ENCODE measurements at places on chromosomes 6 and 20.

DNA sequence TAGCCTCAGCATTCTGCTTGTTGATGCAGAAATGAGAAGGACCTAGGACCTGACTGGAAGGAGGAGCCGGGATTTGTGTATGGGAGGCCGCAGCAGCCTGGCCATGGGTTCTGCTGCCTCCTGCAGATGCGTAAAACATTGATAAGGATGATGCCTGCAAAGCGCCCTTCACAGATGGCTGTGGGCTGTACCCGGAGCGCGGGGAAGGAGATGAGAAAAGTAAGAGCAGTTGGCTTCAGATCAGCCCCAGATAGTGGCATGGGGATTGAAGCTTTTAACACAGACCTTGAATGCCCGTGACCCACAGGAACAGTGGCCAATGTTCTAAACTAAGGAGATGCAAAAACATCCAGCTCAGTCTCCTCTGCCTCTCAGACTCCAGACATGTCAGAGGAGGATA is 136.4 kb upstream of the KCNG1 start:
- DNase-seq: no peak

DNA sequence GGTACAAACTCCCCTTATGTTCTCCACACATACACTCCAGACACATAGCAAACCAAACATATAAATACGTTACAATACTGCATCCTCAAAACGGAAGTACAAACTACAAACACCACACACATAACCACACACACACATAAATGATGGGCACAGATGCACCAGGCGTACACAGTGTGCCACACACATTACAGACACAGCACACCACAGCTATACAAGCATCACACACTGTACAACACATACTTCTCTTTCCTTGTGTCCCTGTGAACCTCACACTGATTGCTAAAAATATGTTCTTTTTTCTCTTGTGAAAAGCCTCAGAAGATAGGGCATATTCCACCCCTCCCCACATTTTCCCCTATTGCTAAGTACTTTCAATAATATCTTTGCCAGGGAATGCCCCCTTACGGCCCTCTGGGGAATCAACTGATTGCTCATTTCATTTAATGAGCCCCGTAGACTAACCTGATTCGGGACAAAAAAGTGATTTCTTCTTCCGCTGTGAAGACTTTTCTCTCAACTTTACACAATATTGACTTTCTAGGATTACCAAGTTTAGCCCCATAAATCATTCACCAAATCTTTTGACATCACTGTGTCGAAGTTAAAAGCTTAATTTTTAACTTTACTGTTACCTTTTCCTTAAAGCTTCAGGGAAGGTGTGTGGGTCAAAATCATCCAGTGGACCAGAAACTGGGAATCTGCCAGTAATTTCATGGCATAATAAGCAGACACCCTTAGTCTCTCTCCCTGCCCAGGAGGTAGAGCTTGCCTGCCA is at the start of gene SLC17A1:
SLC17A1 (minus strand) TSS at position 521 of the 775 bp plus-strand sequence. CDS start 1,495 bp downstream, outside the sequence.
- no peak for DNase-seq

GRCh38 chr6:41877051-41877680 is 18.0 kb downstream of the USP49 start:
- DNase-seq: no peak

- DNase-seq: no peak
These were observed 59.9 kb upstream of the TMEM30A start for GRCh38 chr6:75344455-75344854.

DNA sequence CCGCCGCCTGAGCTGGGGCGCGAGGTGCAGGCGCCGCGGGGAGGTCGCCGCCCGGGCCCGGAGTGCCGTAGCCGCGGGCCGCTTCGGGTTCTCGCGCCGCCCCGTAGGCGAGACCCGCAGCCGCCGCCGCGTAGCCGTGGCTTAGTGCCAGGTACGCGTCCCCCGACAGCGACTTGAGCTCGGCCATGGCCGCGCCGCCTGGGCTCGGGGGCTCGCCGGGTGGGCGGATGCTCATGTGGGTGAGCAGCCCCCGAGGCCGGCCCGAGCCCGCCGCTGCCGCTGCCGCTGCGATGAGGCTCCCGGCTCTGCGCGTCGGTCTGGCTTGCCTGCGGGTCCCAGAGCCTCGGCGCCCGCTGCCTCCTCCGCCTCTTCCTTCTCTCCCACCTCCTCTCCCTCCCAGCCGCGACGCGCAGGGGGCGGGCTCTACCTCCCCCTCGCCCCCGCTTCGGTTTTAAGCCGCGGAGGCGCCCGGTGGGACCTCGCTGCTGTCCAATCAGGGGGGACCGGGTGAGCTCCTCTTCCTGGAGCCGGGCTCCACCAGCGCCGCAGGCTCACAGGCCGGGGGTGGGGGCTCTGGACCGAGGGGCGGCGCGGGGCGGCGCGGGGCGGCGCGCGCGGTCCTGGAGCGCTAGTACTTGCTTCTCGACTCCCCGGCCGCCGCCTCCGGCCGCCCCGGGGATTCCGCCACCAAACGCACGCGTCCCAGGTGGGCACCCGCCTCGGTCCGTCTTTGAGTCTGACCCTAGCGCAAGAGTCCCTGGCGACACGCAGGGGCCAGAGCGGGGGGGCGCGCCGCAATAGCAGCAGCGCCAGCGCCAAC is at the start of gene BHLHE23:
BHLHE23 (minus strand) TSS at position 425 of the 820 bp plus-strand sequence; CDS start at position 235, 190 bp downstream.
- peak; percentile 18 for DNase-seq

- no peak for DNase-seq
These were observed 88.1 kb downstream of the PPP1R14C start for GRCh38 chr6:150230832-150231524.

DNA sequence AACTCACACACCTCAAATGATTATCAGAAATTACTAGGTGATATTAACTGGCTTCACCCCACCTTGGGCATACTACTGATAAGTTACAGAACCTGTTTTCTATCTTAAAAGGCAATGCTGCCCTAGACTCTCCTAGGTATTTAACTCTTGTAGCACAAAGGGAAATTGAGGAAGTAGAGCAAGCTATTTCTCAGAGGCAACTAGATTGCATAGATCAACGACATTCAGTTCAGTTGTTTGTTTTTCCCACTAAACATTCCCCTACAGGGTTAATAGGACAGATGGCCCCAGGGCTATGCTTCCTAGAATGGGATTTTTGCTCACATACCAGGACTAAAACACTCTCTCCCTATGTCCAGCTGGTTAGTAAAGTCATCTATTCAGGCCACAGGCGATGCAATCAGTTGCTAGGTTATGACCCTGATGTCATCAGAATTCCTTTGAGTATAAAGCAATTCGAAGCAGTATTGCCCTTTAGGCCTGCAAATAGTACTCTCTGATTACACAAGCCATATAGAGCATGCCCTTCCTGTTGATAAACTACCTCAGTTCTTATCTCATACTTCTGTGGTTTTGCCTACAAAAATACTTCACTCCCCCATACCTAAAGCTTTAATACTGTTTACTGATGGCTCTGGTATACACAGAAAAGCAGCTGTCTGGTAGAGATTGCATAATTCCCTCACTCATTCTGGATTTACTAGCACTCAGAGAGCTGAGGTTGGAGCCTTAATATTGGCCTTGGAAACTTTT is 67.4 kb upstream of the ASCC3 start:
- DNase-seq: no peak

DNA sequence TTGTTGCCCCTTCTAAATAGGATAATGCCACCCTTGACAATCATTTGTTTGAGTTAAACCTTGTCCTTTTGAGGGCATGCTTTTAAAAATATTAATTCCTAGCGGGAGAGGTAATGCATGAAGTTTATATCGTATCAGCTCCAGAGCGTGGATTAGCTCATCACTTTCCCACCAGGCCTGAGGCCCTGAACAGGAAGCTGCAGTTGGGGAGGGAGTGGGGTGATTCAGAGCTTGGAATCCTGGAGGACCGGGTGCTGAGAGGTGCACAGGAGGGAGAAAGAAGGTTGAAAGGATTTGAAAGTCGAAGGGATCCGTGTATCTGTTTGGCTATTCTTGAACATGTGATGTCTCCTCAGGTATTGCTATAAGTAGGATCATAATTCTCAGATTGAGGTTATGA is 25.0 kb downstream of the ZDHHC14 start:
- no peak for DNase-seq

- no peak for DNase-seq
These were observed 55.2 kb downstream of the PIGU start for GRCh38 chr20:34621383-34622367.

DNA sequence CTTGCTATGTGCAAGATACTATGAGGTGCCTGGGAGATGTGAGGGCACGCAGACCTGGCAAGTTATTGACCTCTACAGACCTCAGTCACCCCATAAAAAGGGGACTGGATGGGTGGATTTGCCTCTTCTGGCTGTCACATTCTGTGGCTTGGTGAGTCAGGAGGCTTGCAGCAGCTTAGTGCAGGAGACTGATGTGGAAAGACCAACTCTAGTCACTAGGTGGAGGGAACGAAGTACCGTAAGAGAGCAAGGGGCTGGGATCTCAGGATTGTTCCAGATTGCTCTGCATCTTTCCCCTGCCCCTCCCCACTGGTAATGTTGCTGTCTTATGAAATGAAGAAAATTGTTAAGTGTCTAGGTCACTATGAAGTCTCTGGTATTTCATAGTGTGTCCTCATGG is 3.3 kb downstream of the MAPRE1 start:
- peak; percentile 23 for DNase-seq

DNA sequence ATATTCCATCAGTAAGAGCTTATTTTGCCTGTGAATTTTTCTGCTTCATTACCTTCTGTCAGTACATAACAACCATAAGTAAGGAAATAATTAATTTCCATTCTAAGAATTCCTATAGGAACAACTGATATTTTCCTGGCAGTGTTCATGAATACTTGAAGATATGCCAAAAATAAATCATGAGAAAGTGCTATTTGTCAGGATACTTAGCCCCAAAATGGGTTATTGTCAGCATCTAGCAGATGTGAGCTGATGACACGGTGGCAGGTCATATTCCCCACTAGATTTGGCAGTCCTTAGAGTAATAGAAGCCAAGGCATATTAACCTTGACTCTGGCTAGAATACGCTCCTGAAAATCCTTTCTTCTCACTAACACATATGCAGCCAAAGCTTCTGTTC is 43.2 kb upstream of the CRISP1 start:
- DNase-seq: no peak

- peak; percentile 83 for DNase-seq
These were observed at the start of gene ZNF512B for GRCh38 chr20:63969838-63970713. TSS of gene ZNF512B (minus strand) at chr20:63969930. CDS start at chr20:63967950, 1,980 bp downstream.

- DNase-seq: no peak
These were observed 20.8 kb upstream of the IBTK start for GRCh38 chr6:82268301-82268846.

DNA sequence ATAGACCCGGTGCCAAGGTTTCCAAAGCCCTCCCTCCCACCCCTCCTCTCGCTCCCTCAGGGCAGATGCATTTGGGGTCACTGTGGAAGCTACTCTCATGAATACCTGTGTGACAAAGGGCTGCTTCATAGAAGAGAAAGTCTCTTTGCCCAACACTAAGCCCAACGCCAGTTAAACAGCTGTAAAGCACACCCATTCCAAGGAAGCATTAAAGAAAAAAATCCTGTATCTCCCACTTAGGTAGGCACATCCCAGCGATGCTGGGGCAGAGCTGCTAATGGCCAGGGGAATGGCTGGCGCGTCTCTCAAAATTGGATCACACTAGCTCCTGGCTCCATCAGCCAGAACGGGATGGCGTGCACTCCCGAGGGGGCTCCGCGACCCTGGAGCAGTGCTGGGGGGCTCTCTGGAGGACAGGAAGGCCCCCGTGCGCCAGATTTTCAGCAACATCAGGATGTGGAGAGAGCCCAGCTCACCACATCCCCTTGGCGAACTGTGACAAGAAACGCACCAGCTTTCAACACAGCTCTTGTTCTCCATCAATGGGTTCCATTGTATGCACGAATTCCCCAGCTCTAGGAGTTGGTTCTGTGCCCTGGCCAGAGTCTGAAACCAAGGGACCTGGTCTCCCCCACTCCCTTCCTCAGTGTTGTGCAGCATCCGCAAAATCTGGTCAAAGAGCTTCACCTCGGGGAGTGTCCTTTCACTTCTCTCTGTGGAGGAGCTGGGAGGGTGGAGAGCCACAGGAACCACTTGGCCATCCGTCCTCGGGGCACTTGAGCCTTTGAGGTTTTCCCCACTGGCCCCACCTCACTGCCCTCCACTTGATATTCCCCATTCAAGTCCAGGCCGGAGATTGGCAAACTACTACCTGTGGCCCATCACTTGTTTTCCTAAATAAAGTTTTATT is 74.1 kb downstream of the TFAP2C start:
- DNase-seq: no peak

- DNase-seq: no peak
These were observed 45.6 kb upstream of the ANKEF1 start for GRCh38 chr20:9989066-9989724.

DNA sequence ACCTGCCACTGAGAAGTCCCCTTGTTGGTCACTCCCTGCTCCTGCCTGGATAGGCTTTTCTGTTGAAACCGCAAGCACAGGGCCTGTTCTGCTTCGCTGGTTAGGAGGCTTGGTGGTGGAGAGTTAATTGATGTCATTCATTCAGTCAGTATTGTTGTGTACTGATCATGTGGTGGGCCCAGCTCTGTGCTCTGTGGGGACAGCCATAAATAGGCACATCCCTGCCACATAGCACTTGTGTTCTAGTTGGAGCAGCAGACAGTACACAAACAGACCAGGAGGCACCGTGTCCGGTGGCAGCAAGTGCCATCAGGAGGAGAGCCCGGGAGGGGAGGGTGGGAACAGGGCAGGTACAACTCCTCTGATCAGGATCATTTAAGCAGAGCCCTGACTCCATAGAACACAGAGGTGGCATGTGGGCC is 155.2 kb upstream of the INSM1 start:
- no peak for DNase-seq

DNA sequence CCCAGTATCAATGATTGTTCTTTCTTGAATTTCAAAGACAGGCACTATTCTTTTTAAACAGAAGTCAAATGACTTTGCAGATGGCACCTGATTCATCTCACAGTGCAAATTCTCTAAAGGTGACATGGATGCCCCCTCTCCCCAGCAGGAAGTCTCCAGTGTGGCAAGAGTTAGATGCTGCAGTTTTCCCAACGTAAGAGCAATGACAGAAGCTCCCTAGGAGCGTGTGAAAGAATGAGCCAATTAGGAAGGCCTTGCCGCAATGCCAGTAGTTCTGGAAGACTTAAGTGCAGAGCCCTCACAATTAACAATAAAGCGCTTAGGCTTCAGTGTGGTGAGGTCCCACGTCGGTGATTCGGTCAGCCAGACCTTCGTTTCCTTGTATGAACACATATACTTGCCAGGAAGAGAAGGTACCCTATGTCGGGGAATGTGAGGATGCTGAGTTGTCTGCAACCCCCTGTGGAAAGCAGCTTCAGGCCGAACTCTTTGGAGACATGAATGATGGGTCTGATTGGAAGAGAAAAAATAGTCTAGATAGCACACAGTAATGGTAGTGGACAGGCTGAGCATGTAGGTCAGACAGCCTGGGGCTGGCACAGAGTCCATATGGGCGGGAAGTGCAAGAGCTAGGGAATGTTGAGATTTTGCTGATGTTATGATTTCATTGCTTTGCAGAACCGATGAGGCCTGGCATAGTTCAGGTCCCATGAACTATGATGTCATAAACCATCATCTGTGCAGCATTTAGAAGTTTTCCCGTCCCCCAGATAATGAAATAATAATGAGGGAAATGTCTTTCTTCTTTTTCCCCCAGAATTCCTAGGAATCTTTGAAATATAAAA is 132.6 kb downstream of the PHACTR1 start:
- no peak for DNase-seq

DNA sequence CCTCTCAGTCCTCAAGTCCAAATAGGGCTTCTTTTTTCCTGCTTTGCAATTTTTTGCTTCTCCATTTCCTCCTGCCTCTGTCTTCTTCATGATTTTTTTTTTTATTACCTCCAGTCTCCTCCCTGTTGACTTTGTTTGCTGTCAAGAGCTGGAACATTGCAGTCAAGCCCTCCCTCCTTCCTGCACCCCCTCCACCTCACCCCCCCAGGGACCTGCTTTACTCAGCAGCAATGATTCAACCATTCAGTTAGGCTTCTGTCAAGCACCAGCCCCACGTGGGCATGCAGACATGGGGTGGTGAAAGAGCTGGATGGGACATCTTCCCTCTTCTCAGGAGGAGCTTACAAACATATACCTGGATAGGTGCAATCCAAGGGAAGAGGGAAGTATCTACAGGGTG is 142.4 kb downstream of the LRFN2 start:
- DNase-seq: no peak
